ENCODE measurements at places on chromosomes 16 and 17.

GRCh38 chr17:66557200-66557599, 254.8 kb downstream of the PRKCA start:
- no peak for DNase-seq

GRCh38 chr16:24986512-24987303, 28.5 kb downstream of the ARHGAP17 start:
- DNase-seq = no peak

- no peak for DNase-seq
These were observed 11.9 kb upstream of the SLC38A10 start for GRCh38 chr17:81306898-81307510.

DNA sequence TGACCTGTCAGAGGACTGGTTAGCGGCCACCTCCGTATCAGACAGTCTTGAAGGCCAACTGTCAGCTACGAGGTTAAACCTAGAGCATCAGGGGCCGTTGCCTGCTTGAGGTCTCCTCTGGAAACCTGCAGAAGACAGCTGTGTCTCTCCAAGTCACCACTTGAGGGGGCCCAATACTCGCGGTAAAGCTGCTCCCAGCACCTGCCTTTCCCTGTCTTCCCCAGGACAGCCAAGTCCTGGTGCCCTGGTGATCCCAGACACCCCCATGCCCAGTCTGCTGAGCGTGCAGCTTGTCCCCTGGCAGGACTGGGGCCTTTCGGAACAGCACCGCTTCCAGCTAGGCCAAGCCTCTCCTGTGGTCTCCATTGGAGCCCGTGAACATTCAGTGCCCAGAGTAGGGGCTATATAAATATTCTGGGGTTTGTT, 80.1 kb downstream of the DNAH17 start:
- DNase-seq = no peak

- DNase-seq = no peak
These were observed 26.2 kb downstream of the CHD9 start for GRCh38 chr16:53081032-53081424.

- no peak for DNase-seq
These were observed 11.2 kb downstream of the SPNS3 start for GRCh38 chr17:4444782-4445473.

- DNase-seq = no peak
These were observed 132.8 kb upstream of the SDK2 start for GRCh38 chr17:73777131-73777449.

DNA sequence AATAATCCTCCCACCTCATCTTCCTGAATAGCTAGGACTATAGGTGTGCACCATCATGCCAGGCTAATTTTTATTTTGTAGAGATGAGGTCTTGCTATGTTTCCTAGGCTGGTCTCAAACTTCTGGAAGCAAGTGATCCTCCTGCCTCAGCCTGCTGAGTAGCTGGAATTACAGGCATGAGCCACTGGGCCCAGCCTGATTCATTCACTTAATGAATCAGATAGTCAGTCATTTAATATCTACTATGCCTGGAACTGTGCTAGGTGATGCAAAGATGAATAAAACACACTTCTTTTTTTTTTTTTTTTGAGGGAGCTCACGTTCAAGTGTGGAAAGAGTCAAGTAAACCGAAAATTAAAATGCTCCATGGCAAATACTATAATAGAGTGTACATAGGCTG, 39.4 kb downstream of the EFCAB13 start:
- DNase-seq = no peak

- no peak for DNase-seq
These were observed 13.2 kb upstream of the ATP2A3 start for GRCh38 chr17:3977387-3977786.

- DNase-seq = no peak
These were observed 118.4 kb upstream of the CDC42EP4 start for GRCh38 chr17:73430165-73430680.

- no peak for DNase-seq
These were observed 1.9 kb downstream of the CMC2 start for GRCh38 chr16:81004646-81005353.

DNA sequence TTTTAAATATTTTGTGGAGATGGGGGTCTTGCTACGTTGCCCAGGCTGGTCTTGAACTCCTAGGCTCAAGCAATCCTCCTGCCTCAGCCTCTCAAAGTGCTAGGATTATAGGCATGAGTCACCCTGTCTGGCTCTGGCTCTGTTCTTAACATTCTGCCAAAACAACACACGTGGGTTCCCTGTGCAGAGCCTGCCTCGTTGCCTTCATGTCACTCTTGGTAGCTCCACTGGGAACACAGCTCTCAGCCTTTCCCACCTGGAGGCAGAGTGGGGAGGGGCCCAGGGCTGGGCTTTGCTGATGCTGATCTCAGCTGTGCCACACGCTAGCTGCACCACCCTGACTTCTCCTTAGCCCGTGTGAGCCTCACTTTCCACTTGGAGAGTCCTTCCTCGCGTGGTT, 19.3 kb downstream of the CRISPLD2 start:
- no peak for DNase-seq

- DNase-seq = no peak
These were observed 2.4 kb downstream of the ZNF768 start for GRCh38 chr16:30523768-30524574.

DNA sequence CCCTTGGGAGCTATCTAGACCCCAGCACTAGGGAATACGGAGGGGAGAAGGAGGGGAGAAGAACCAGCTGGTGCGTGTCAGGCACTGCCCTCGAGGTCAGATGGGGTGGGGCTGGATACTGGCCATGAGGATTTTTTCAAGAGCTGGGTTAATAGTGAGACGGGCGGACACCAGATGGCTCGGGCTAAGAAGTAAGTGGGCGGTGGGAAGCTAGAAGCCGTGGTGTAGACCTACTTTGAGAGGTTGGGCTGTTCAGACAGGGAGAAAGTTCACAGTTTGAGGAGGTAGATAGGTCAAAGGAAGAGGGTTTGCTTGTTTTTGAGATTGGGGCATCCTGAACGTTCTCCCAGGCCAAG, 303.8 kb downstream of the SEC14L1 start:
- no peak for DNase-seq

DNA sequence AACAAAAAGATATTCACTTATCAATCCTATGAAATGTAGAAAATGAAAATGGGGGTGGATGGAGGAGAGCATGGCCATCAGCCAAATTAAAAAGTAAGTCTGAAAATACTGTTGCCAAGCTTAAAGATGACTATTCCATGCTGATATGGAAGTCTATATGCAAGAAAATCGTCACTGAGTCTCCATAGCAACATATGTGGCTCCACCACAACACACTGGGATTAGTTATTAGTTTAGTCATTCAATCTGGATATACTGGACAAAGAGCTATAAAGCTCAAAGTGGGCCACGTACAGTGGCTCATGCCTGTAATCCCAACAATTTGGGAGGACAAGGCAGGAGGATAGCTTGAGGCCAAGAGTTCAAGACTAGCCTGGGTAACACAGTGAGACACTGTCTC, 24.7 kb upstream of the PSMD7 start:
- DNase-seq = no peak

DNA sequence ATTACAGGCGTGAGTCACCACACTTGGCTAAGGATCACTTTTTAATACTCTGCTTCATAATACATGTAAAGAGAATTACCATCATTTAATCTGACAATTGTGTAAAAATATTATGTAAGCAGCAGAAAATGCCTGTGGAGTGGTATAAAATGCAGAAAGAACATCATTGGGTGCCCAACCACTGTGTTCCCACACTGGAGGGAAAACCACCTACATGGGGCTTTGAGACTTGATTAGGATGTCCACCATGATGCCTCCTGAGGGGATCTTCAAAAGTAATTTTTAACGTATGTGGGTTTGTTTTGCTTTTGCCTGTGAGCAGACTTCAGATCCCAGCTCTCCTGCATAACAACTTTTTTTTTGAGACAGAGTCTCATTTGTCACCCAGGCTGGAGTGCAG, 18.8 kb downstream of the CFAP97D1 start:
- no peak for DNase-seq

GRCh38 chr16:30409125-30410060, 2.0 kb downstream of the ZNF771 start:
- peak; percentile 98 for DNase-seq

DNA sequence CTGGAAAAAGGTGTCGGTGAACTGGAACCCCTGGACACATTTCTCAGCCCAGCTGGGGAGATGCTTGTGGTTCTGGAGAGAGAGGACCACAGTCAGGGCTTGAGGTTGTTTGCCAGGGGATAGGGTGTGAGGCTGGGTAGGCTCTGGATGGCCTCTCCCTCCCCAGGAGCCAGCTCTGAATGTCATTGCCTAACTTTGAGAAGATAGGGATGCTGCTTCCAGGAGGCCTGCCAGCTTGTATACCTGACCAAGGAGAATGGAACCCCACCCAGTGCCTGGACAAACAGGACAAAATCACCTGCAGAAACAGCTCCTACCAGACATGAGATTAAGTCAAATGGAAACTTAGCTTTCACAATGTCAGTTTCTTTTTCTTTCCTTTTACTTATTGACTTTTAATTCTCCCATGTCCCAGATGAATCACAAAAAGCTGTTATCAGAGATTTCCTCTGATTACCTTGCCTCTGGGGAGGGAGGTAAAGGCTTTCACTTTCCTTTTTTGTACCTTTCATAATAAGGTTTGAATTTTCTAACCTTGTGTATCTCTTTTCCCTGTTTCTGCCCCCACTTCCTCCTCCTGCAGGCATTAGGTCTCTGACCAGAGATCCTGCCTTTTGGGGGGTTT, 29.8 kb upstream of the PLLP start:
- no peak for DNase-seq

GRCh38 chr17:68505951-68506350, 6.3 kb upstream of the PRKAR1A start:
- DNase-seq = no peak

DNA sequence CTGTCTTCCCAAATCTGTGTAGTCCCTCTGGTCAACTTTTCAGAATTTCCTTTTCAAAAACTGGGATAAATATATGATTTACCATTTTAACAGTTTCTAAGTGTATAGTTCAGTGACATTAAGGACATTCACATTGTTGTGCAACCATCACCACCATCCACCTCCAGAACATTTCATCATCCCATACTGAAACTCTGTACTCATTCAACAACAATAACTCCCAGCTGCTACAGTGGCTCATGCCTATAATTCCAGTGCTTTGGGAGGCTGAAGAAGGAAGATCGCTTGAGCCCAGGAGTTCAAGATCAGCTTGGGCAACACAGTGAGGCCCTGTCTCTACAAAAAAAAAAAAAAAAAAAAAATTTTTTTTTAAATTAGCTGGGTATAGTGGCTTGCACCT, 131.0 kb downstream of the AATF start:
- no peak for DNase-seq

GRCh38 chr17:75503976-75504346, 11.4 kb downstream of the CASKIN2 start:
- DNase-seq = no peak

DNA sequence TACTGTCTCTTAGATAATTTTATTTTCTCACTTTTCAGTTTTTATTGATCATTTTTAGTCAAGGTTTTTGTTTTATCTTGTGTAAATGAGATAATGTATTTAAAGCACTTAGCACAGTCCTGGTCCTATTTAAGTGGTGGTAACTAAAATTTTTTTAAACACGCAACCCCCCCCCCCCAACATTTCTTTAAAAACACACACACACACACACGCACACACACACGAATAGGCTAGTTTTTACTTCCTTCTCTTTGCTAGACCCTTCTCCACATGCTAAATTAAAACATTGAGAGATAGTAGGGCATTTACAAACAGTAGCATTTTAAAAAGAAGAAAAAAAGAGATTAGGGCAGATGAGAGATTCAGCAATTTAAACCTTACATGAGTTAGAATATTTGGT, 5.0 kb downstream of the NFATC3 start:
- DNase-seq = no peak

- DNase-seq = no peak
These were observed 13.6 kb upstream of the DOC2B start for GRCh38 chr17:194828-195602.

- DNase-seq = no peak
These were observed 46.1 kb downstream of the KCNJ16 start for GRCh38 chr17:70121126-70121525.

GRCh38 chr16:1775846-1776671, 3.1 kb upstream of the MRPS34 start:
- DNase-seq = no peak

GRCh38 chr16:10245002-10245401, 62.8 kb upstream of the GRIN2A start:
- no peak for DNase-seq

DNA sequence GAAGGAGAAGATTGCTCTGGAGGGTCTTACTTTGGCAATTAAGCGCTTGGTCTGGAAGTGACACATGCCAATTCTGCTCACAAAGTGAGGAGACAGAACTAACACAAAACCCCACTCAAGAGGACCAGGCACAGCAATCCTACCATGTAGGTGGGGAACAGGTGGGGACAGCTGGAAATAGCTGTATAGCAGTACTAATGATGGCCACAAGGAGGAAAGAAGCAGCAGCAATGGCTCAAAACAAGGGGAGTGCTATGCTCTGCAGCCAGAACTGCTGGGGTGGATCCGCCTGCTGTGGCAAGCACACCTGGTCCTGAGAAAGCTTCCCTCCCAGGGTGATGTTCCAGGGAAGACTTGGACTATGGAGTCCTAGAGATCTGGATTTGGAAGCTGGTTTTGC, 17.0 kb upstream of the TMEM132E start:
- DNase-seq = no peak

DNA sequence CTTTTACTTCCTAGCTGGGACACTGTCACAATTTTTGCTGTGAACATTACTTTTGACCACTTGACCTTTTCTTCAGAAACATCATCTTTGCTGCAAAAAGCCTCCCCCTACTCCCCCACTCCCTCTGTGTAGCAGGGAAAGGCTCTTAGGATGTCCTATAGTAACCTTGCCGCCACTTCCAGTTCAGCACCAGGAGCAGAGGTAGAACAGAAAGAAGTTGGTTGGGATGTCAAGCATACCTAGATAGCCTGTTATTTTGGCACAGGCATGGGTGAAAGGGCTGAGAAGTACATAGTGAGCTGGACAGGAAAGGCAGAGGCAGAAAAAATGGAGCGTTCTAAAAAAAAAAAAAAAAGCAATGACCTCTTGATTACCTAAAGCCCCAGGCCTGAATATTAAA, 31.3 kb downstream of the SMIM36 start:
- no peak for DNase-seq

DNA sequence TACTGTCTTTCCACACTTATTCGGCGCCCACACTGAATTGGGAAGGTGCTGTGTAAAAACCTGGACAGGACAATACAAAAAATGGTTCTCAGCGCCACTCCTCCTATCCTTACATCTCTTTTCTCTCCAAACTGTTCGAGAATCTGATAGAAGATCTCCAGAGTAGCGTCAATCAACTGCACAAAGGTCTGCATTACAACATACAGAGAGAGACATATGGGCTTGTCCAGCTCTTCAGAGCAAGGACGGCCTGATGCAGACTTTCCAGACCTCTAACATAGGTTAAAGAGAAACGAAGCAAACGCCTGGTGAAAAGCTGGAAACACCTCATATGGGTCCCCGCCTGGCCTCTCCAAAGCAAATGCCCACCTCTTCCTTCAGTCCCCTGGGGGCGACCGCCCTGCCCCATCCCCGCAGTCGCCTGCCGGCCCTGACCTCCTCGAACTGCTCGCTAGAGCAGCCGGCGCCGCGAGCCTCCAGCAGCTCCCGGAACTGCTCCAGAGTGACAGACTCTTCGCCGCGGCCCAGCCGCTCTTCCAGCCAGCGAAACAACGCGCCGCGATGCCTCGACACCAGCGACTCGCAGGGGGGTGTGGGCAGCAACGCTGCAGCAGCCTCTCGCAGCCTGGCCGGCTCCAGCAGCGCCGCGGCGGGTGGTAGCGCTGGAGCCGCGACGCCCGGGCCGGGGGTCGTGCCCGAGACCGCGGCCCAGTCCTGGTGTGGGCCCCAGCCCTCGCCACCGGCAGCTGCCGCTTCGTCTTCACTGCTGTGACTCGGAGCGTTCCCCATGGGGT, 526 bp downstream of the ZZEF1 start:
- DNase-seq = peak; percentile 6

All from stimulated activated effector memory CD8-positive, alpha-beta T cell treated with anti-CD3 and anti-CD28 coated beads, Interleukin-12 subunit alpha, Interleukin-12 subunit beta, amount 100 ng/mL, for 72 hours (primary cell).